ENCODE measurements at places on chromosomes 3 and 15.
A peak's percentile ranks its signal among the peaks of the same experiment; 100 is the strongest.

GRCh38 chr3:195080125-195080524 lies 190.8 kb downstream of the XXYLT1 start:
- DNase-seq = no peak

DNA sequence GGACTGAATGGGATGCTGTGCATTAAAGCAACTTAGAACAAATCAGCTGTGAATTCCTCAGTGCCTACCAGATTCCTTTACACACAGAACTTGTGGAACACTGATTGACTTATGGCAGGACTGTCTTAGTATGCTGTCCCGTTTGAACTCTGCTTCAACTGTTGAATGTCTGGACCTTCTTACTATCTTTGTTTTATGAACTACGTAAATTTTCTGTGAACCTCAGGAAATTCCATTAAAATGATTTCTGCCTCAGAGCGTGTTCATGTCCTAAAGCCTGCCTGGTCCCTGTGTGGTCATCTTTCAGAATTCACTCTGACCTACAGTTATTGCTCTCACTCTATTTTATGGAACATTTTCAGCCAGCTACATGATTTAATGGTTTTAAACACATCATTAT lies 29.4 kb upstream of the FBN1 start:
- peak; percentile 49 for DNase-seq

DNA sequence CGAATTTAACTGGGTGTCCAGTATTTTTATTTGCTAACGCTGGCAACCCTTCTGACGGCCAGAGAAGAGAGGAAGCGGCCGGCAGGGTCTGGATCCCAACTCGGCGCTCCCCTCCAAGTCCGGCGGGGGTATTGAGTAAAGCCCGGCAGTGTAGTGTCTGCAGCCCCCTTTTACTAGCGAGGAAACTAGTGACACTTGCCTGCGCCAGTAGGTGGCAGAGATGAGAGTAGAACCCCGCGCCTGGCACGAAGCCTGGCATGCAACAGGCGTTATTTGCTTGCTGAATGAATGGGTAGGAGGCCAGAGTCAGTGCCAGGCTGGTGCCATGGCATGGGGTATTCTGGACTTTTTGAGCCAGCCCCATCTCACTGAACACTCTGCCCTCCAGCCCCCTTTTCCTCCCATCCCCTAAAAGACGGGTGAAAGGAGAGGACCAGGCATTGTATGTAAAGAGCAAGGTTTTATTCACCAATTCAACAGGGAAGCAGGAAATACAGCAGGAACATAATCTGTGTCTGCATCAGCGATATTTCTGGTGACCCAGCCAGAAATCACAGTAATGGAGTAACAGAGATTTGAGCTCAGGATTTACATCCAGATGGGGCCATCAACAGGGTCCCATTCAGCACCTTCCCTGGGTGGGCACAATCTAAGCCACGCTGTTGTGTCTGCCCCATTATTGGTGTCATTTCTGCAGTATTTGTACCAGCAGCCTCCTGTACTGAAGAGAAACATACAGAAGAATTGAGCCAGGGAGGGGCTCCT lies 788 bp upstream of the WDR73 start:
- DNase-seq = peak; percentile 92

DNA sequence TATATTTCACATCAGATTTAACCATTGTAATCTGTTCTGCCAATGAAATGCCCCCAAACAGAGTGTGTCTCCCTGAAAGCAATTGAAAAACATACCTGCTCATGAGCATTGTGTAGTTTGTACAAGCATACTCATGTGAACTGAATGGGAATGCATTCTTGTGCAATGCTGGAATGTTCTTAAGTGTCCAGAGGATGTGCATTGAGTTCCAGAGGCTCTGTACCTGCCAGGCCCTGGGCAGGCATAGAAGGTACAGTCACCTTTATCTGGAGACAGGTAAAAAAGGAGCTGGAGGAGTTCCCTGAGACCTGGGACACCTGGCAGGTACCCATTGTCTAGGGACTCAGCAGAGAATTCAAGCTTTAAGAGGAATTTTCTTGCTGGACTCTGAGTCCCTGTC lies 2.8 kb downstream of the MRAS start:
- DNase-seq = no peak

GRCh38 chr3:190593075-190593474 lies 79.2 kb downstream of the IL1RAP start:
- DNase-seq = no peak

GRCh38 chr3:22843854-22844253 lies 359.3 kb upstream of the UBE2E2 start:
- DNase-seq = no peak

DNA sequence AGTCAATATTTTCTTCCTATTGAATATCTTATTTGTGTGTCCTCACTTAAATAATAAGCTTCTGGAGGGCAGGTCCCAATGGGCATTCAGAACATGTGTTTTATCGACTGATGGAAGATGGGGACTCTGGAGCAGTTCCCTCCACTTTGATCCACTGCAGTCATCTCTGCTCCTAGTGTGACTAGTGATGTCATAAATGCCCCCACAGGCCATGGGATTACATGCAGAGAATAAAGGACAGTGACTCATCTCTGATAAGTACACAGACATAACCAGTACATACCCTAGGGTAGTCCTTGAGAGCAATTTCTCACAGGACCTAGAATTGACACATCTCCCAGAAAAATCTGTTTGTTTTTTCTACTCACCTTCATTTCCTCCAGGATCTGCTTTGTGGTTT lies 49.4 kb upstream of the FMN1 start:
- DNase-seq = peak; percentile 16

GRCh38 chr3:136042608-136043221 lies 77.2 kb downstream of the PPP2R3A start:
- peak; percentile 89 for DNase-seq

GRCh38 chr3:194572143-194572789 lies 61.0 kb downstream of the TMEM44 start:
- DNase-seq = peak; percentile 94

DNA sequence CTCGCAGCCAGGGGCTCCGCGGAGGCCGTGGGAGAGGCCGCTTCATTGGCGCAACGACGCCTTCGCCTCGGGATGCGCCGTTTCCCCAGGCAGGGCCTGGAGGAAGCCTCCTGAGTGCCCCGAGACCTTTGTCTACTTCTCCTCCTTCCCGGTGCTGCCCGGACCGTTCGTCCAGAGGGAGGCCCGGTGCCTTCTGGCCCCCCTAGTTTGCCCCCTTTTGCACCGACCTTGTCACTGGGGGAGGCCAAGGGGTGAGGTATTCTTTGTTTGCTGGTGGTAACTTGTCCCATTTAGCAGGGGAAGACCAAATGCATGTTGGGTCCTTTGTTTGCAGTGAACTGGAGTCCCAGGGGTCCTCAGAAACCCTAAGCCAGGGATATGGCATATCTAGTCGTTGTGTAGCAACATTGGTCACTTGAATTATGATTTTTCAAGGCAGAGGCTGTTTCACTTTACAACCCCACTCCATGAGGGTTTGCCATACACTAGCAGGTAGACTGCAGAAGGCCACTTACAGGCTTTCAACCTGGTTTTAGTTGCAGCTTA lies 615 bp downstream of the DHX30 start:
- DNase-seq = no peak

- DNase-seq = no peak
Measured at GRCh38 chr3:163213838-163214237, 1717.2 kb downstream of the OTOL1 start.

GRCh38 chr3:115040246-115040645 lies 106.8 kb downstream of the ZBTB20 start:
- no peak for DNase-seq

- DNase-seq = no peak
Measured at GRCh38 chr15:66743703-66744536, 41.9 kb downstream of the SMAD6 start.

GRCh38 chr3:122357828-122358702 lies 25.0 kb downstream of the MIX23 start:
- DNase-seq = peak; percentile 7

- peak; percentile 35 for DNase-seq
Measured at GRCh38 chr15:101172501-101173071, 79.3 kb downstream of the CHSY1 start.

- peak; percentile 49 for DNase-seq
Measured at GRCh38 chr3:100023150-100023549, 91.2 kb downstream of the FILIP1L start.

DNA sequence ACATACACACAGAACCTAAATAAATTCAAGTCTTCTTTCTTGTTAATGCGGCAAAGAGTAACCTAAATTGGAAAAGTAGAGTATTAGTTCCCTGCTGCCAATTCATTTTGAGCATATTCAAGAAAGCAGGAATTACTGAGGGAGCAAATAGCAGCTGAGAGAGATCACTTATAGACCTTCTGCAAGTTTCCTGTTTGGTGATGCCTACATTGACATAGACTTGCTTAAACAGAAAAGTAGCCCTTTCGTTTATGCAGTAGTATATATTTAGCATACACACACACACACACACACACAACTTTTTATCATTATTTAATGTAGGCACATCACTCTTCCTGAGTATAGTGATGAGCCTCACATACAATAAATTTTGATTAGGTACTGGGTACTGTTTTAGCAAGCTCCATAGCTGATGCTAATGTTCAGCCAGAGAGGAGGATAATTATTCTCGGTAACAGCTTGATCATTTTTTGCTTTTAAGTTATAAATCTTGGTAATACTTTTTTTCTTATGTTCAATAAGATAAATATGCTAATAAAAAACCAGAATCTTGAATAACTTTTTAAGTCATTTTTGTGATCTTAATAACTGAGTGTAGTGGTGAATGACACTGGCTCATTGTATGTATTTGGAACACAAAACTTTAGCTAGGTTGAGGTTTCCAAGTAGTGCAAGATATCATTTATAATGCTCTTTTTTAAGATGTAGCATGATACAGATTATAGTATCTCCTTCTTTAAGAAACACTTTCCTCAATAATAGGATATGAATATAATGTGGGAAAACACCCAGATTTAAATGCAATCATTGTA lies 174.7 kb downstream of the MBNL1 start:
- DNase-seq = no peak

DNA sequence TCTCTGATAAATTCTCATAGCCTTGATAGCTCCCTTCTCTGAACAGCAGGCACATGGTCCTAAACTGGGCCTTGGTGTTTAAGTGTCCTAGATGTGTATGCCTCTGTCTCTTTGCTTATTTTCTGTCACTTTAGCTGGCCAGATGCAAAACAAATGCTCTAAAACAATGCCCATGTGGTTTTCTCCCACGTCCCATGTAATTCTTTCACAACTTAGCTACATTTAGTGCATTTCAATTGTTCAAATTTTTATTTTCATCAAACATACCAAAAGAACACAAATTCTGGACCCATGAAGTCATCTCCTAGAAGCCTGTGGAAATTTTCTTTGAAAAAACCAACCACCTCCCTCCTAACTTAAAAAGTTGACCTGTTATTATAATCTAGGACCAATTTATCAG lies 491.3 kb upstream of the AGTR1 start:
- peak; percentile 28 for DNase-seq

GRCh38 chr3:14297784-14298236 lies 104.6 kb upstream of the SLC6A6 start:
- no peak for DNase-seq

- DNase-seq = no peak
Measured at GRCh38 chr3:157033001-157033400, 126.9 kb downstream of the CCNL1 start.

DNA sequence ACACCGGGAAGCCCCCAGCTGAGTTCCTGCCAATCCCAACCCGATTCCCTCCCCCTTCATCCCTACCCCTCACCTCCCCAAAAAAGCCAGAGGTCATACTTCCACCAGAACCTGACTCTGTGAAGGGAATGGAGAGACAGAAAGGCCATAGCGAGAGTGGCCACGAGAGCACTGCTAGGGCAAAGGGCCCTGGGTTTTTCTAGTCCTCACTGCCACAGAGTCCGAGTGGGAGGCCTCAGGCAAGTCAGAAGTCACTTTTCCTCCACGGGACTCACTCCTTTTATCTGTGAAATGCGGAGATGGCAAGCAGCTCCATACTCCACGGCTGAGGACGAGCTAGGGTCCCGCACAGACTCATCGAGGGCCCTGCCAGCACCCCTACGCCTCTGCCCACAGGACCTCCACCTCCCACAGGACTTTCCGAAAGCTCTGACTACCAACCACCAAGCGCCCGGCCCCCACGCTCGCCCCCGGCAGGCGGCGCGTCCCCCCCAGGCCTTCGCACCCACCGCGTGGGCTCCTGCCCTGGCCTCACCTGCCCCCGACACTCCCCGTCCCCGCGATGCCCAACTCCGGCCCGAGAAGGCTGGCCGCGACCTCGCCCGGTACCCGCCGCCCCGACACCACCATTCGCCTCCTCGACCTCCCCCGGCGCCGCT lies 792 bp downstream of the ATP13A3 start:
- peak; percentile 68 for DNase-seq

- no peak for DNase-seq
Measured at GRCh38 chr15:79053894-79054293, 36.7 kb downstream of the RASGRF1 start.

- no peak for DNase-seq
Measured at GRCh38 chr3:164267053-164267452, 811.2 kb downstream of the SI start.

DNA sequence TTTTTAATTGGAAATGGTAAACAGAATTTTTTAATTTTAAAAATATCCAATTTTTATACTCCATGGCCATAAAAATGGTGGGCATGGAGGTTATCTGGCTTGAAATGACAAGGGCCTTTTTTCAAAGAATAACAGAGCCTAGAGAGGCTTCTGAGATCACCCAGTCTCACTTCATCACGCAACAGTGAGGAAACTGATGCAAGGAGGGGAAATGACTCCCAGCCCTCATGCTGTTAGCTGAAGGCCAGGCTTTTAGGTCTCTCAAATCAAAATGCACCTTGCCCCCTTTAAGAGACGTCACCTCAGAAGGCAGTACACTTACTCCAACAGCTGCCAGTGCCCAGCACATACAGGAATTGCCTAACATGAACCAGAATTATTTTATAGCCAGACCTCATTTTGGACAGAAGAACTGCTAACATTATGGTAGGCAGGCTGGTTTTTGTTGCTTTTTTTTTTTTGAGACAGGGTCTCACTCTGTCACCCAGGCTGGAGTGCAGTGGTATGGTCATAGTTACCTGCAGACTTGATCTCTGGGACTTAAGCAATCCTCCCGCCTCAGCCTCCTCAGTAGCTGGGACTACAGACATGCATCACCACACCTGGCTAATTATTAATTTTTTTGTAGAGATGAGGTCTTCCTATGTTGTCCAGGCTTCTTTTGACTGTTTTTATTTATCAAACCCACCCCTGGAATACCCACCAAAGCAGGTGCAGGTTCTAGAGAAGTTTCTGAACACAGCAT lies 9.1 kb downstream of the RAB43 start:
- peak; percentile 45 for DNase-seq

GRCh38 chr3:37993067-37993455 lies 2.5 kb downstream of the VILL start:
- DNase-seq = no peak

GRCh38 chr3:145355206-145355605 lies 805.8 kb downstream of the PLOD2 start:
- no peak for DNase-seq

- no peak for DNase-seq
Measured at GRCh38 chr3:145134738-145135137, 1026.2 kb downstream of the PLOD2 start.

Measured in adipocyte (in vitro differentiated cells).